ENCODE measurements at places on chromosomes 11 and 22.
A peak's percentile ranks its signal among the peaks of the same experiment; 100 is the strongest.

DNA sequence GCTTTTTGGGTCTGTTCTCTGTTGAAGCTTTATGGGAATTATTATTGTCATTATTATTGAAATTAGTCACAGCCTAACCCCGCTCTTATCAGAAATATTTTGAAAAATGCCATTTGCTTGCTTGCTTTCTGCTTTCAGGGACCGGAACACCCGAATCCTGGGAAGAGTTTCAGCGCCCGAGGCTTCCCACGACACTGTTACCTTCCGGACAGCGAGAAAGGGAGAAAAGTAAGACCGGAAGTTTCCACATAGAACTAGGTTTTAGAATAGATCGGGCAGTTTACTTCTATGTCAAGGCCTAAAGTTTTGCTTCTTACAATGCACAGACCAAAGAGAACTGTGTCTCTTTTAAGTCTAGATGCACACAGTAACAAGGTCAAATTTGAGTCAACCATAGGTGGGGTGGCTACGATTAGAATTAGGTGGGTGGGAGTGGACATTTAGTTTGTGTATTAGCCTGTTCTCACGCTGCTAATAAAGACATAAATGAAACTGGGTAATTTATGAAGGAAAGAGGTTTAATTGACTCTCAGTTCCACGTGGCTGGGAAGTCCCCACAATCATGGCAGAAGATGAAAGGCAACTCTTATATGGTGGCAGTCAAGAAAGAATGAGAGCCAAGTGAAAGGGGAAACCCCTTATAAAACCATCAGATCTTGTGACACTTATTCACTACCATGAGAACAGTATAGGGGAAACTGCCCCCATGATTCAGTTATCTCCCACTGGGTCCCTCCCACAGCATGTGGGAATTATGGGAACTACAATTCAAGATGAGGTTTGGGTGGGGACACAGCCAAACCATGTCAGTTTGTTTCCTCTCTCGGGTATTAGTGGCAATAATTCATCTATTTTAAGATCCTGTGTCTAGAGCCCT lies 12.9 kb downstream of the MPEG1 start:
- no peak for DNase-seq

DNA sequence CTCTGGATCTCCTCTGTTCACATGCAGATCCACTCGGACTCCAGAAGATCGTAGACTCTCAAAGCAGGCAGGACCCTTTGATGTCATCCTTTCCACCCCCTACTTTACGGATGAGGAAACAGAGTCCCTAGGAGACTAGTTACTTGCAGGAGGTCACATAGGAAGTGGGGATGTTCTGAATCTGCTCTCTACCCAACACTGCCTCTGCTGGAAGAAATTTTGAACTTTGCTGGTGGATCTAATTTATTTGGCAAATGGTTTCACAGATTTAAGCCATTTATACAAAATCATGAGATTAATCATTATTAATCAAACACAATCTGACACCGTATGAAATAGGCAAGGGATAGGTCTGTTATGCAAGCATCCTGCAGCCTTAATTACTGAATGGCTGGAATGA lies 55.0 kb upstream of the USP47 start:
- peak; percentile 19 for DNase-seq

GRCh38 chr22:33247758-33248157 lies 189.6 kb upstream of the SYN3 start:
- DNase-seq, result no peak

GRCh38 chr22:40919446-40919845 lies 31.7 kb upstream of the RBX1 start:
- DNase-seq, result no peak

- no peak for DNase-seq
Observed at GRCh38 chr11:44607319-44607962, 42.0 kb downstream of the CD82 start.

DNA sequence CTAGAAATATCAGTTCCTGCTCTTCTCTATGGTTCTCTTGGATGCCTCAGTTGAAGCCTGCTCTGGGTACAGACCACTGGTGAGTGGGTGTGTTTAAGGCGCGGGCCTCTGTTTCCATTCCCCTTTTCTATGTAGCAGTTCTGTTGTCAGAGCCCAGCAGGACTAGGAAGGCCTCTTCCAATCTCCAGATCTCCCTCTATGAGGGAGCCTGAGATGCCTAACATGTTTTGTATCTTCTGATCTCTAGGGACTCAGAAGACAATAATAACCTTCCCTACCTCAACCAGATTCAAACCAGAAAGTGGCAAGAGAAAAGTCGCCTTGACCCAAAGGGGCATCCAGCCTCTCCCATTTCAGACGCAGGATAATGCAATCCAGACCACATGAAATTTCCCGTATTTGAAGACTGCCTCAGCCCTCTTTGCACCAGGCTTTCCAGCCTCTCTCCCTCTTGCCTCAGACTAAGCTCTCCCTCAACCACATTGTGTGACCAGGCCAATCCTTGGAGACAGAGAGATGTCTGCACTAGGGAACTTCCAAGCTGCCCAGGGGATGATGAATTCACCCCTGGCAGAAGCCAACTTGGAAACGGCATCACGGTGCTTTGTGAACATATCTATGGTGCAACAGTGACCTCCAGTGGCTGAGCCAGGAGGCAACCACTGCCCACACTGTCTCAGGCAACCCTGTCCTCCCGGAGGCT lies 150.1 kb upstream of the UBASH3B start:
- DNase-seq, result peak; percentile 91

DNA sequence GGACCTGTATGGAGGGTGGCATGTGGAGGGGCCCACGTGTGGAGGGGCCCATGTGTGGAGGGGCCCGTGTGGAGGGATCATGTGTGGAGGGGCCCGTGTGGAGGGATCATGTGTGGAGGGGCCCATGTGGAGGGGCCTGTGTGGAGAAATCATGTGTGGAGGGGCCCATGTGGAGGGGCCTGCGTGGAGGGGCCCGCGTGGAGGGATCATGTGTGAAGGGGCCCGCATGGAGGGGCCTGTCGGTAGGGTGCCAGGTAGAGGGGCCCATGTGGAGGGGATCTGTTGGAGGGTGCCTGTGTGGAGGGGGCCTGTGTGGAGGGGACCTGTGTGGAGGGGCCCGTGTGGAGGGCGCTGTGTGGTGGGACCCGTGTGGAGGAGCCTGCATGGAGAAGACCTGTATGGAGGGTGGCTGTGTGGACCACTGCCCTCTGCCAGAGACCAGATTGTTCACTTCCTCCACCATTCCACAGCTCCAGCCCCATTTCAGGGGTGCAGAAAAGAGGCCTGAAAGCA lies 47.0 kb downstream of the IGLL5 start:
- DNase-seq, result no peak

DNA sequence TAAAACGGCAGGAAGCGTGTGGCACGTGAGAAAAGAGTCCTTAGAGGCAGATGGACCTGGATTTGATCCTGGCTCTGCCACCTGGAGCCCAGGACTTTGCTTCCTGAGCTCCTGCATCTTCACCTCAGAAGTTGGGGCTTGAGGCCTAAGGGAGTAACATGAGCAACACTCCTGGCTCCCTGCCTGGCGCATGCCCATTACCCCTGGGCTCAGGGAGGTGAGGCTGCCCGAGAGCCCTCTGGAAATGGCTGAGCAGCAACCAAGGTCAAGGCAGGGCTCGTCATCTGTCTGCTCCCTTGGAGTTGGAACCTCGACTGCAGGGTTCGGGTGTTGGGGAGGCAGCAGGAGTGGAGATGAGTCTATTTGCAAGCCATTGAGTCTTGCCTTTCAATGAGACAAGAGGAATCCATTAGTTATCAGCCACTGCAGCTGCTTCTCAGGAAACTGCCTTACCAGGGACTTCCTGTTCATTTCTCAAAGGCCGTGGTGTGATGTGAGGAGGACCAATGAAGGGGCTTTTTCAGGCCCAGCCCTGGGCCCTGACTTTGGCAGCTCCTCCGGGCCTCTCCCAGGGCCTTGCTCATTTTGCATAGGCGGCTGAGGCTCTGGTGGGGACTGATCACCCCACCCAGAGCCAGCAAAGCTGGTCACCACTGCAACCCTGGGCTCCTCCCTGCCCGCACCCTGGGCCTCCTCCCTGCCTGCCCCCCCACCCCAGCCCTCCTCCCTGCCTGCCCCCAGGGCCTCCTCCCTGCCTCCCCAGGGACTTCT lies 6.4 kb downstream of the FADS2 start:
- DNase-seq, result peak; percentile 96

DNA sequence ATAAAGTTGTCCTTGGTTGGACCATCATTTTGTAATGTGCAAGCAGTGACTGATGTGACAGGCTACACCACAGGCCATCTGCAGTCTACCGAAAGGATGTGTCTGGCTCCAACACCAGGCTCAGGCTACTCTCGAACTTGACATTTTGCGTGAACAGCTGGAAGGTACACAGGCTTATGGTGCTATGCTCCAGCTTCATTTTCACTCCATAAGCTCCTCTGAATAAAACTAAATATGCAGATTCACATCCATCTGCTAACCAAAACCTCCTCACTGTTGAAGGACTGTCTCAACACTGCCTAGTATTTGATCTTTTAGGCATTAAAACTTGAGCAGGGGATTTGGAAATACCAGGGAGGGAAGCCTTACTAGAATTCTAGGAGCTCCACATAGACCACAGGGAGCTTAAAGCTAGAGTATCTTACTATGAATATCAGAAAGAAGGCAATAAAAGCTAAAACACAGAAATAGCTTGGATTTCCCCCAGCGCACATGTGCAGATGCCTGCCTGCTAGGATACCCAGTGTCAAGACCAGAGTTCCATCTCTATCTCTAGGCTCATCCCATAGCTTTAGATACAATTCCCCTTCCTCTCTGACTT lies 383.9 kb upstream of the FAT3 start:
- DNase-seq, result peak; percentile 95

- DNase-seq, result no peak
Observed at GRCh38 chr22:49531368-49531791, 296.3 kb downstream of the BRD1 start.

- DNase-seq, result no peak
Observed at GRCh38 chr11:14503023-14503422, 3.4 kb upstream of the COPB1 start.
